ENCODE measurements at places on chromosomes 1 and 21.
A peak's percentile ranks its signal among the peaks of the same experiment; 100 is the strongest.

GRCh38 chr1:21573971-21574465 is 64.8 kb downstream of the ALPL start:
- DNase-seq, result peak; percentile 87

GRCh38 chr1:60503266-60503925 is 429.8 kb upstream of the C1orf87 start:
- no peak for DNase-seq

DNA sequence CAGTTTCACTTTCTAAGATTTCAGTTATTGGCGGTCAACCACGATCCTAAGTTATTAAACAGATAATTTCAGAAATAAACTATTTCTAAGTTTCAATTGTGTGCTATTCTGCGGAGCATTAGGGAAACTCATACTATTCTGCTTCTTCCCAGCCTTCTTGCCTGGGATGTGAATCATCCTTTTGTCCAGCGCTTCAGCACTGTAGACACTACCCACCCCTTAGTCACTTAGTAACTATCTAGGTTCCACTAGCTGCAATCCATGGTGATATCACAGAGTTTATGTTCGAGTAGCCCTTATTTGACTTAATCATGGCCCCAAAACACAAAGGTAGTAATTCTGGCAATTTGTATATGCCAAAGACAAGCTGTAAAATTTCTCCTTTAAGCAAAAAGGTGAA is 279.9 kb upstream of the ADAMTS5 start:
- peak; percentile 53 for DNase-seq

- peak; percentile 62 for DNase-seq
Measured at GRCh38 chr1:92951141-92951582, 10.1 kb downstream of the DIPK1A start.

DNA sequence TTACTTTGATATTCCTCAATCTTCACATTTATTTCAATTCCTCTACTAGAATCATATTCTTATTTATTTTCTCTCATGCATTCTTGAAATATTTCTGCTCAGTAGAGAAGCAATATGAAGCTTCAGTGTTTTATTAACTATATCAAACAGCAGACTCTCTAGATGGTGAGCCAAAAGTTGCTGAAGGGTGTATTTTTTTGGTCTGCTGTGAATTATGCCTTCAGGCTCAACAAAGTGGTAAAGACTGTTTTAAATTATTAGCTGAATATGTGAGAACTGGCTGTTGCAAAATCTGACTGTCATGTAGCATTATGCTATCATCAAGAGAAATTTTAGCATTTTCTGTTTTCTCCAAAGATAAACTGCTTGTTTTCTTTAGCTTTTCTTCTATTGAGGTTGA is 24.9 kb upstream of the CDC42BPA start:
- DNase-seq, result peak; percentile 11

- DNase-seq, result peak; percentile 74
Measured at GRCh38 chr21:41280115-41280919, 36.3 kb upstream of the FAM3B start.

DNA sequence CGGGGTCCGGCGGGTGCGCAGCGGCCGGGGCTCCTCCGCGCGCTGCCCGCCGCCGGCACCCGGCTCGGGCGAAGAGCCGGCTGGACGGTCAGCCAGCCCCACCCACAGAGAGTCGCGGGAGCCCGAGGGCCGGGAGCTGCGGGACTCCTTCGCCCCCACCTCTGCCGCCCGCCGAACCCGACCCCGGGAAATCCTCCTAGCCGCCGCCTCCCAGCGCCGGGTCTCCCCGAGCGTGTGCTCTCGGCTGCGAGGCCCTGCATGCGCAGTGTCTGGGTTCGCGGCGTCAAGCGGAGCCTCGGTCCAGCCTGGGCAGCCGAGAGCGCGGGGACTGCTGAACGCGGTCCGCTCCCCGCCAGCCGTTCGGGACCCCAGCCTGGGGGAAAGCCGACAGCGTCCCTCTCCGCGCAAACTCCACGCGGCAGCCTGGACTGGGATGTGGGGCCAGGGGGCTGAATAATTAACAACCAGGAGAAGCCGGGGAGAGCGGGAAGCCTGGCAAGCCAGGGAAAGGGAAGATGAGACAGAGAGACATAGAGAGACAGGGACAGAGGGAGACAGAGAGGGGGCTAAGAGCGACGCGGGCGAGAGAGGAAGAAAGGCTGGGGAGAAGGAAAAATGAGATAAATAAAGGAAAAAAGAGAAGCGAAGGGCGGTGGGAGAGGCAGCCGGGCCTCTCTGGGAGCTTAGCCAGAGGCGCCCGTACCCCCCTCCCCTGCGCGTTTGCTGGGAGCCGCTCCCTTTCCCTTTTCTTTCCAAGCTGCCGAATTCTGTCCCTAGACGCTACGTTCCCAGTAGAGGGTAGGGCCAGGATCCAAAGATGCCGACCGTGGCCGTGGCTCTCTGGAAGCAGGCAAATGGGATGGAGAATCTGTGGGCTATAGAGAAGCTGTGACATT is 64.2 kb downstream of the MEF2D start:
- no peak for DNase-seq

Measured in fibroblast of pulmonary artery (primary cell).